ENCODE measurements at places on chromosomes 16 and 17.

GRCh38 chr16:88724855-88725555 lies 18.7 kb downstream of the CTU2 start:
- DNase-seq, result no peak

DNA sequence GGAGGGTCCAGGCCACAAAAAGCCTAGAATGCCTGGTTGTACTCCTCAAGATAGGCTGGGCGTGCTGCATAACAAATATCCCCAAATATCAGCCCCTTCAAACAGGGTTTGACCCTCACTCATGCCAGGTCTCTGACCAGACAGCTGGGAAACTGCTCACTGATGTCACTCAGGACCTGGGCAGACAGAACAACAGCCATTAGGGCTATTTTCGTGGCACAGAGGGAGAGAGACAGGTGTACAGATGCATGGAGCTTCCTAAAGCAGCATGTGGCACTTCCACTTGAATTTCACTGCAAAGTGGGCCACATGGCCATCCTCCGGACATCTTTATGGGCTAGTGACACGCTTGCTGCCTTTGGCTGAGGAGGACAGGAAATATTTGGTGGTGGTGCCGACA lies 73.1 kb downstream of the SREBF1 start:
- no peak for DNase-seq

DNA sequence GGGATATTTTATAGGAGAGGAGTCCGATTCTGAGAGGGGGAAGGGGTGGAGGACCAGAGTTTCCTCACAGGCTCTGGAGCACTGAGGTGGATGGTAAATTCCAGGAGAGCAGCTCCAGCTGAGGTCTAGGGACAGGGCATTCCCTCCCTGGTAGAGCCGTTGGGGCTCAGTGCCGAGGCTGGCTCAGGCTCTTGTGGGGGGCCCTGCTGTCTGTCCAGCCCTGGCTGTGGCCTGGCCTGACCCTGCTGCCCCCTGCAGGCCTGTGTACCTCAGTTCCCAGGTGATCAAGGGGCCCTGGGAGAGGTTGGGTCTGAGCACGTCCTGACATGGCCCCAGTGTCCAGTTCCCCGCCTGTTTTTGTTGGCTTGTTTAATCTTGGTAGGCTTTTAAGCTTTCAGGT lies 16.8 kb downstream of the ZNF750 start:
- DNase-seq, result no peak

DNA sequence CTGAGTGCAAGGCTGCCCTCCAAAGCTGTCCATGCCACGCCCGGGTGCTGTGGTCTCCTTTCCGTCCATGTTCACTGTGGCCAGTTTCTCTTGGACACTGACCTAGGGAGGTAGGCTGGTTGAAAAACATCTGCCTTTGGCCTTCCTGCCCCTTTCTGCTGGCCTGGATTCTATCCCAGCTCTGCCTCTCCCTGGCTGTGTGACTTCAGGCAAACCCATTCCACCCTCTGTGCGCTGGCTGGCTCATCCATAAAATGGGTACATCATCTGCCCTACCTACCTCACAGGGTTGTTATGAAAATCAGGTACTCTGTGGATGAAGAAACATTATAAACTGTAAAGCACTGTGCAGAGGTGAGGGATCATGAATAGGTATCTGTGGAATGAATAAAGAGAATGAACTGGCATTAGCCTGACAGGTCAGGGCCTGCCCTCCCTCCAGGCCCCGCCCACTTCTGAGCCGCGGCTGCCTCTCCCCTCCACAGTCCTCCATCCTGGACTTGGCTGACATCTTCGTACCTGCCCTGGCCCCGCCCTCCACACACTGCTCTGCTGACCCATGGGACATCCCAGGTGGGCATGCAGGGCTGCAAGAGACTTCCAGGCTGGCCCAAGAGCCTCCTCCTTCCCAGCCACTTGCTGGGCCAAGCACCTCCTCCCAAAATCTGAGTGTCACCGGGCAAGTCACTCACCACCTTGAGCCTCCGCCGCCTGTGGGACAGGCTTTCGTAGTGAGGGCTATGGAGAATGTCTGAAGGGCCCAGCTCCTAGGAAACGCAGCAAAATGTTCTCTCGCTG lies 7.0 kb upstream of the SPATA20 start:
- DNase-seq, result no peak
